Anterior cingulate cortex (tissue), 58 donors: ENCODE measurements at places on chromosomes 1 and 21.

DNA sequence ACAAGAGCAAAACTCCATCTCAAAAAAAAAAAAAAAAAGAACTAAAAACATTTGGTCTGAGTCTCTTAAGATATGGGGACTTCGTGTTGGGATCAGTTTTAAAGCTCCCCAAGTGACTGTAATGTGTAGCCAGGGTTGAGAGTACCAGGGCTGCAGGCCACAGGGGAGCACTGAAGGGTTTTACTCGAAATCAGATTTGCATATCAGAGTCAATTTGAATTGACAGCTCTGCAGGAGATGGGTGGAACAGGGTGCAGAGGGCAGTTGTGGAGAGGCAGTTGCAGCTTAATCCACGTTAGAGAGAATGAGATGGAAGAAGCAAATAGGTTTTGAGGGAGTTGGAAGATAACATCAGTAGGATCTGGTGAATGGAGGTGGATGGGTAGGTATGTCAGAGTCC is 20.6 kb upstream of the ELOA start:
- no peak for DNase-seq

- no peak for DNase-seq
These were observed 8.8 kb downstream of the FMN2 start for GRCh38 chr1:240100371-240100934.

DNA sequence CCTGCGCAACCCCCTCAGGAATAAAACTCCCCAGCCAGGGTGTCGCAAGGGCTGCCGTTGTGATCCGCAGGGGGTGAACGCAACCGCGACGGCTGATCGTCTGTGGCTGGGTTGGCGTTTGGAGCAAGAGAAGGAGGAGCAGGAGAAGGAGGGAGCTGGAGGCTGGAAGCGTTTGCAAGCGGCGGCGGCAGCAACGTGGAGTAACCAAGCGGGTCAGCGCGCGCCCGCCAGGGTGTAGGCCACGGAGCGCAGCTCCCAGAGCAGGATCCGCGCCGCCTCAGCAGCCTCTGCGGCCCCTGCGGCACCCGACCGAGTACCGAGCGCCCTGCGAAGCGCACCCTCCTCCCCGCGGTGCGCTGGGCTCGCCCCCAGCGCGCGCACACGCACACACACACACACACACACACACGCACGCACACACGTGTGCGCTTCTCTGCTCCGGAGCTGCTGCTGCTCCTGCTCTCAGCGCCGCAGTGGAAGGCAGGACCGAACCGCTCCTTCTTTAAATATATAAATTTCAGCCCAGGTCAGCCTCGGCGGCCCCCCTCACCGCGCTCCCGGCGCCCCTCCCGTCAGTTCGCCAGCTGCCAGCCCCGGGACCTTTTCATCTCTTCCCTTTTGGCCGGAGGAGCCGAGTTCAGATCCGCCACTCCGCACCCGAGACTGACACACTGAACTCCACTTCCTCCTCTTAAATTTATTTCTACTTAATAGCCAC is 696 bp downstream of the TGFB2 start:
- DNase-seq = peak; percentile 54

GRCh38 chr1:174875306-174875705 is 124.4 kb upstream of the CACYBP start:
- no peak for DNase-seq

- no peak for DNase-seq
These were observed 14.9 kb downstream of the TTC34 start for GRCh38 chr1:2786329-2787162.

DNA sequence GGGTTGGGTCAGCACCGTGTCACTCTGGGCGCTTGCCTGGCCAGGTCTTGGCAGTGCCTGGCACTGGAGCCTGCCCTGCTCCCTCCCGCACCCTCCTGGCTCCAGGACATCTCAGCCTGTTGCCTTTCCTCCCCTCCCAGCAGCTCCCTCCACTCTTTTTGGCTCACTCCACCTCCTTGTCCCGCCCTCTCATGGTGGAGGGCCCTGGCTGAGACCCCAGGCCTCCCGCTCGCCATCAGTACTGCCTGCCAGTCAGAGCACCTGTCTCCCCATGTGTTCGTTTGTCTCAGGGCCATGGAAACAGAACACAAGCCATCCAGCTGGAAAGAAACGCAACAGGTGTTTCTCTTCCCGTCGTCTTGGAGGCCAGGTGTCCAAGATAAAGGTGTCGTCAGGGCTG is 61.0 kb downstream of the B3GALT5 start:
- DNase-seq = no peak
